ENCODE measurements at places on chromosomes 3 and 15.

DNA sequence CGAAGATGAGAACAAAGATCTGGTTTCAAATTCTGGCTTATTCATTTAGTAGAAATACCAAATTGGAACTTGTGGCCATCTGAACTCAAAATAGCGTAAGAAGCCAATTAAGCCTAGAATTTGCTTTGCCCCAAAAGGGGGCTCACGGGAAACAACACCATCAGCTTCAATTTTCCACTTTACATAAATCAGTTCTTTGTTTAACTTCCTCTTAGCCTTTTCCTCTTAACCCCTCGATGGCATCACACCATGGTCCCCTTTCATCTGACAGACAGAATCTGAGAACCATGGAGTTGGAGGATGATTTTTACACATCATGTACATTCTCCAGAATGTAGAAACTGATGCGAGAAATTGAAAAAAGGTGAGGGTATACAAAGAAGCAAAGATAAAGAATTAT, 207.0 kb downstream of the FOXP1 start:
- no peak for DNase-seq

- no peak for DNase-seq
Measured at GRCh38 chr3:164418414-164418813, 659.9 kb downstream of the SI start.

DNA sequence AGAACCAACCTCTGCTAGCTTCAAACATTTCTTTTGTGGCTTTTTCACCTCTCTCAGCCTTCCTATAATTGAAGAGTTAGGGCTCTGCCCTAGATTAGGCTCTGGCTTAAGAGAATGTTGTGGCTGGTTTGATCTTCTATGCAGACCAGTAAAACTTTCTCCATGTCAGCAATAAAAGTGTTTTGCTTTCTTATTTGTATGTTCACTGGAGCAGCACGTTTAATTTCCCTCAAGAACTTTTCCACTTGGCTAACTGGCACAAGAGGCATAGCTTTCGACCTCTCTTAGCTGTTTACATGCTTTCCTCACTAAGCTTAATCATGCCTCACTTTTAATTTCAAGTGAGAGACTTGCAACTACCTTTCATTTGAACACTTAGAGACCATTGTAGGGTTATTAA, 964.7 kb downstream of the ROBO2 start:
- DNase-seq = no peak

GRCh38 chr3:36493051-36493450, 112.7 kb downstream of the STAC start:
- no peak for DNase-seq

- DNase-seq = no peak
Measured at GRCh38 chr3:119861681-119862080, 79.8 kb downstream of the NR1I2 start.

DNA sequence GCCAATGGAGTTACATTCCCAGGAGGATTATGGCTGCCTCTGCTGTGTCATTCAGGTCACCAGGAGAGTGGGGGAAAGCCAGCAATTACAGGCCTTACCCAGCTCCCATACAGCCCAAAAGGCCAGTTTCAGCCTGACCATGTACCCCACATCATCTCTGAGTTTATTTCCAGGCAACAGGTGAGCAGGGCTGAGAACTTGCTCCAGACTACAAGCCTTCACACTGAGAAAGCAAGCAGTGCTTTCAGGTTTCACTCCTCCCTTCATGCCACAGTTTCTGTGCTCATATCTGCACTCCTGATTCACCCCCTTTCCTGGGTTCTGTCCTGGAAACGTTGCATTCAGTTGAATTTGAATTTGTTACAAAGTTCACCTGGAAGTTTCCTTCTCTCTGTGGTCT, 68.1 kb upstream of the ABI3BP start:
- DNase-seq = no peak

- DNase-seq = no peak
Measured at GRCh38 chr15:78421238-78421965, 16.6 kb upstream of the IREB2 start.

DNA sequence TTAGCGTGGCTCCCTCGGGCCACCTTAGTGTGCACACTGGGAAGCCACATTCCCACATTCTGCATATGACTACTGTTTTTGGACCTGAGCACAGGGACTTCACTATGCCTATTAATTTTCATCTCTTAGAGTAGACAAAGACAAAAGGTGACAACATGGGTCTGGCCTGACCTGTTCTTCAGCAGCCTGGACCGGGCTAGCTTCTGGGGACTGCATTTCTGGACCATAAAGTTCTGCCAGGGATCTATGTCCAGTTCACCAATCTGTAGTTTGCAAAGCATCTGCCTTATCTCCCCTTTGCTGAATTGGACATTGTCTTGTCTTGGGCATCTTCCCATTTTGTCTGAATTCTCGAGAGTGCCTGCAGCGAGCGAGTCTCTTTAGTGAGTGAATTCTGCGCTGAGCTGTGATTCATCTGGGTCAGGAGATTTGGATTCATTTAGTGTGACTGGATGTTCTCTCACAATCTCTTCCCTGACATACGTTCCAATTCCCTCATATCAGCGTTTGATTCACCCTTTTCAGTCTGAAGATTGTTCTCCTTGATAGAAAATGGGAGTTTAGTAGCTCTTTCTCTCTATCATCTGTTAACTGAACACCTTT, 112.2 kb upstream of the PLXNA1 start:
- DNase-seq = no peak

DNA sequence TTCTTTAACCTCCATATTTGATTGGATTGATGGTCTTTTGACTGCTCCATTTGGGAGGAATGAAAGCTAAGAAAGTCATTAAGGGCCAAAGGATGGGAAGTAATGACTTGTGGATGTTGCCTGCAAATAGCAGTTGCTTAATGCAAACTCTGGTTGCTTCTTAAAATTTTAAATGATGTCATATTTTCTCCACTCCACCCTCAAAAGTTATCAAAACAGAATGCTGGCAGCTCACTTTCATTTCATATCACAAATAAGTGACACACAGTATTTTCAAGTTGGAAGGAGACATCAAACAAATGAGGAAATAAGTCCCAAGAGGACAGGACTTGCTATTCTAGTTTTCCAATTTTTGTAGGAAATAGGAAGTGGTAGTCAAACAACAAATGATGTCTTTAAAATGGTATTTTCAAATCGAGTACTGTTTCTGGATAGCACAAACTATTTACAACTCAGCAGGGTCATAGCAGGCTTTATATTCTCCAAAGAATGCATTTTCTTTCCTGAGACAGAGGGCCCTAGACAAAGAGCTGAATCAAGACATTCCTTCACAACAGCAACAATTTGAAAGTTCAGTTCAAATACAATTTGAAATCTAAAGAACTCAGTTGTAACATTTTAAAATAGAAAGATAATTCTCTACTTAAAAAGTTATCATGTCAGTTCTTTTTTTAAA, 165.1 kb upstream of the UBE2E1 start:
- no peak for DNase-seq

- no peak for DNase-seq
Measured at GRCh38 chr3:10583798-10584708, 78.7 kb upstream of the ATP2B2 start.

- DNase-seq = no peak
Measured at GRCh38 chr3:44058022-44058867, 183.4 kb upstream of the TOPAZ1 start.

GRCh38 chr15:63079947-63080626, 37.5 kb downstream of the TPM1 start:
- DNase-seq = no peak

DNA sequence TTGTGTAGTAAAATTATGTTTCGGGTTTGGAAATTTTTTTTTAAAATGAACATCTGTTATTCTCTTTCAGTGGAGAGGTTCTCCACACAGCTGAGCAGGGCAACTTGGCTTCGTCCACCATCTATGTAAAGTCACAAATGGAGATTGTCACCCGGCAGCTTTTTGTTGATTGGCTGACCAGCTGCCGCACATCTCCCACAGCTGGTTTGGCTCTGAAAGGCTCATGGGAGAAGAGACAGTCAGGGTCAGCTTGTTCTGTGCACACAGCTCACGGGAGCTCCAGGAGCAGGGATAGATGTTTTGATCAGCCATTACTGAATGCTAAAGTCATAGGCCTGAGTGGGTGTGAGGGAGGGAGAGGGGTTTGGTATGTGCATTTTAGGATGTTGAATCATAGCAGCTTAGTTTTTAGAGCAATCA, 12.9 kb upstream of the CCDC80 start:
- no peak for DNase-seq

DNA sequence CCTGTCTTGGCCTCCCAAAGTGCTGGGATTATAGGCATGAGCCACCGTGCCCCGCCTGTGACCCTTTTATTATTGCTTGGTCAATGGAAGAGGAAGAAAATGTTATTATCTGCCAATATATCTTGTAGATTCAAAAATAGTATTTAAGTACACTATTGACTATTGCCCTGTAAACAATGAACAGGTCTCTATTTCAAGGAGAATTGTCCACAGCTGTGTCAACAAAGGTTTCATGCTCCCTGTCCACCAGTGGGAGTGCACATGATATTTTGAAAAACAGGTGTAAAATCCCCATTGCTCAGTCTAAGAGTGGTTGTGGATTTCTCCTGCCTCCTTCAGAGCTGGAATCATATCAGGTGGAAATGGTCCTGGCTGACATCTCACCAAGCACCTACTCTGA, 36.5 kb upstream of the IGF1R start:
- DNase-seq = no peak

GRCh38 chr3:97692831-97693230, 71.7 kb upstream of the ARL6 start:
- no peak for DNase-seq

- DNase-seq = no peak
Measured at GRCh38 chr3:168981396-168981795, 682.1 kb downstream of the MECOM start.

GRCh38 chr3:158768881-158769543, 32.8 kb upstream of the MFSD1 start:
- DNase-seq = peak; percentile 81

DNA sequence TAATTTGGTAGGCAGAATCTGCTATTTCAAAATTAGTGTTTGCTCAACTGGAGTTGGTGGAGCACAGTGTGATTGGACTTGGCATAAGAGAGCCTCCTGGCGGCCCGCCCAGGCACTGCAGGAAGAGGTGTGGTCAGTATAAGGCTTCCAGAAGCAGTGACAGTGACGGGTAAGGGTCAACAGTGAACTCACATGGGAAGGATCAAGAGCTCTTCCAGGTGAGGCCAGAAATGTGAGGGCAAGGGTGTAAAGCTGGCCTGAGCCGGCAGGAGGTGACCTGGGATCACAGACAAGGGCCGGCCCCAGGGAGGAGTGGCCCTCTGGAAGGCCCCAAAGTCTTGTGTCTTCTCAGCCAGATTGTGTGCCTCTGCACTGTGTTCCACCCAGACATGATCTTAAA, 93.2 kb upstream of the RNF7 start:
- no peak for DNase-seq

DNA sequence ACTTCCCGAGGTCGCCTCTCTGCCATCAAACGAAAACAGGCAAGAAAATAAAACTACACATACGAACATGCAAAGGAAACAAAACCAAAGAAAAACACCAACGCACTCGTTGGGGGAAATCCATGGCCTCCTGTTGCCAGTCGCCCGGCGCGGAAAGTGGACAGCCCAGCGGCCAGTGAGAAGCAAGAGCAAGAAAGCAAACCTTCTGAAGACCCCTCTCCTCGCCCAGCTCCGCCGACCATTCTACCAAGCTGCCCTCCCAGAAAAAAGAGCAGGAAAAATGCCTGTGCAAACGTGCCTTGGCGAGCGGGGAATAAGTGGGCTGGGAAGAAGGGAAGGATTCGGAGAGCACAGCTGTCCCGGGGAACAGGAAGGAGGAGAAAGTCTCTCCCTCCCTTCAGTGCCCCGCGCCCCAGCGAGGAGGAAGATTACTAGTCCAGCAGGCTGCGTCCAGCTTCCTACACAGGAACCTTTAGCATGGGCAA, 802 bp upstream of the NECTIN3 start:
- DNase-seq = no peak

DNA sequence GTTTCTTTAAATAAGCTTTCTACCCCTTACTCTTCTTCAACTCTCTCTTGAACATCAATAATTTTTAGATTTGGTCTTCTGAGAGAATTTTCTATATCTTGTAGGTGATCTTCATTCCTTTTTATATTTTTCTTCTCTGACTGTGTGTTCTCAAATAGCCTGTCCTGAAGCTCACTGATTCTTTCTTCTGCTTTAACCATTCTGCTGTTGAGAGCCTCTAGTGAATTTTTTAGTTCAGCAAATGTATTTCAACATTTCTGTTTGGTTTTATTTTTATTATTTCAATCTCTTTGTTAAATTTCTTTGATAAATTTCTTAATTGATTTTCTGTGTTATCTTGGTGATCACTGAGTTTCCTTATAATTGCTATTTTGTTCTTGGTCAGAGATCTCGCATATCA, 19.6 kb downstream of the IQCH start:
- DNase-seq = no peak

DNA sequence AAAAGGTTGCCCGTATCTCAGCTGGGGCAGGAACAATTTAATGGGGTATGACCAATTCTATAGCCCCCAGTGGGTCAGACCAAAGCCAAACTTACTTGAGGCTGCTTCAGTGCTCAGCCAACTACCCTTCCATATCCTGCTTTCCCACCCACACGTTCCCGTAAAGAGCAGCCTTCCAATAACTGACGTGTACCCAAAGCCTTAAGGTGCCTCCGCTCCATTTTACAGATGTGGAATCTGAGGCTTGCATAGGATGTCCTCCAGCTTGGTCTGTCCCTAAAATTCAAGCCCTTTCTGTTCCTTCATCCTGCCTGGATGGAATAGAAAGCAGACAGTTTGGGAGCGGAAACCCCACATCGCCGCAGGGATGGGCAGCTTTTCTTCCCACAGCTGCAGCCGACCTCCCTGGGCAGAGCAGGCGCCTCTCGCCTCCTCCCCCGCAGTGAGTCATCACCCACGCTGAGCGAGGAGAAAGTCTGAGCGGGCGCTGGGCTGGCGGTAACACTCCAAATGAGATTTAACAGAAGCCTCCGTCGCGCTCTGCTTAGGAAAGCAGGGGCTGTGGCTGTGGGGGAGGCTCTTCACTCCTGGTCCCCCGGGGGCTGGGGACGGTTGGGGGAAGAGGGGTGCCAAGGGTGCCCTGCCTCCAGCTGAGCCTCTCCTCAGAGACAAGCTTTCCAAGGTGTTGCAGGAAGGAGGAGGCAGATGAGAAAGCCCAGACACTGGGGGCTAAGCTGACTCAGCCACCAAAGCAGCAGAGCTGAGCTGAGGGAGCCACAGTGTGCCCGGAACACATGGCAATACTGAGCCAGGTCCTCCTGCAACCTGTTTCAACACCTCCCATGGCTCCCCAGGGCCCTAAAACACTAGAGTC, 57.8 kb upstream of the HRH1 start:
- peak; percentile 31 for DNase-seq

GRCh38 chr3:122307976-122308375, 17.1 kb upstream of the CSTA start:
- DNase-seq = no peak

GRCh38 chr3:170531657-170532335, 54.1 kb downstream of the SLC7A14 start:
- no peak for DNase-seq

DNA sequence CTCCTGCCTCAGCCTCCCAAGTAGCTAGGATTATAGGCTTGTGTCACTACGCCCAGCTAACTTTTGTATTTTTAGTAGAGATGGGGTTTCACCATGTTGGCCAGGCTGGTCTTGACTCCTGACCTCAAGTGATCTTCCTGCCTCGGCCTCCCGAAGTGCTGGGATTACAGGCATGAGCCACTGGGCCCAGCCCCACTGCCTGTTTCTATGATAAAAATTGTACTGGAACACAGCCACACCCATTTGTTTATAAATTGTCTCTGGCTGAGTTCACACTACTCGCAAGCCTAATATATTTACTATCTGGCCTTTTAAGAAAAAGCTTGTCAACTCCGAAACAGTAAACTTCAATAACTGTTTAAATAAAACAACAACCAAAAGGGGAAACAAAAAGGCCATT, 309.4 kb upstream of the WNT5A start:
- DNase-seq = no peak
